ENCODE measurements at places on chromosomes 3 and 15.

DNA sequence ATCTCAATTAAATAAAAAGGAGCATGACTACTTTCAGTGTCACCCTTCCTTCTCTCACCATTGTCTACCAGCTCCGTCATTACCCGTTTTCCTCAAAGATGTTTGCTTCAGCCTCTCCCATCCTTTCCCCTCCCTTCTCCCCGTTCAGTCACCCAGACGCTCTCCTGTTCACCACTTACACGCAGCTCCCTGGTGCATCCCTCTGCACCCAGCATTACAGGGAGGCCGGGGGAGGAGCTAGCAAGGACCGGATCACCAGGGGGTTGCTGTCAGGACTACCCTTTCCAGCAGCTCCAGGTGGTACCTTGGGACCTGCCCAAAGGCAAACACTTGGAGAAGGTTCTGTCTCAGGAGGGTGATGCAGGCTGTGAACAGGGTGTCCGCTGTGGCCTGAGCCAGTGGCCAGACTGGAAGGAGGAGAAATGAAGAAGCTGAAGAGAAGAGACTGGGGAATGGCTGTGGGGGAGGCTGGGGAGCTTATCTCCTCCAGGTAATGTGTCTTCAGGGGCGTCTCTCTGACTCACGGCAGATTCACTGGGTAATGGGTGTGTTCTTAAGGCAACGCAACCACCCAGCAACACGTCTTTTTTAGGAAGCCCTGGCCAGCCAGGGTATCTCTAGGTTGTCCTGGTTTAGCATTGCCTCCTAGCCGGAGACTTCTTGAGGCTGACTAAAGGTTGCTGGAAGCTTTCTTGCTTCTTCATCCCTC lies 21.8 kb upstream of the BDH1 start:
- no peak overlapping the region for H3K27ac ChIP-seq
- H3K36me3 ChIP-seq = no peaks in the 10 kb centered on the region
- H3K27me3 ChIP-seq = peaks cover 20% of the 10 kb centered on the region

DNA sequence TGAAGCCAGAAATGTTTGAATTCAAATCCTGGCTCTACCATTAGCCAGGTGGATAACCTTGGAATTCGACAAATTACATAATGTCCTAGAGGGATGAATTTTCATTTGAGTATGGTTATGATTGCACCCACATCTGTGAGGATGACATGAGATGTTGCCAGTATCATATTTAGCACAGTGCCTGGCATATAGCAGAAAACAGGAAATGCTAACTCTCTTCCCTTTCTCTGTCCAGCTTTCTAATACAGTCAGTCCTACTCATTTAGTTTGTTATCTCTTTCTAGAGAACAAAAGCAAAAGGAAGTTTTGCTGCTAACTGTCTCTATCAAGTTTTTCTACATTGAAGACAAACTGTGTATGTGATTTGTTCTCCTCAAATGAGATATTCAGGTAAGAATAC lies 231.7 kb downstream of the CPNE4 start:
- no peaks in the 10 kb centered on the region for H3K36me3 ChIP-seq
- no peak for DNase-seq
- no peak overlapping the region for H3K4me3 ChIP-seq

DNA sequence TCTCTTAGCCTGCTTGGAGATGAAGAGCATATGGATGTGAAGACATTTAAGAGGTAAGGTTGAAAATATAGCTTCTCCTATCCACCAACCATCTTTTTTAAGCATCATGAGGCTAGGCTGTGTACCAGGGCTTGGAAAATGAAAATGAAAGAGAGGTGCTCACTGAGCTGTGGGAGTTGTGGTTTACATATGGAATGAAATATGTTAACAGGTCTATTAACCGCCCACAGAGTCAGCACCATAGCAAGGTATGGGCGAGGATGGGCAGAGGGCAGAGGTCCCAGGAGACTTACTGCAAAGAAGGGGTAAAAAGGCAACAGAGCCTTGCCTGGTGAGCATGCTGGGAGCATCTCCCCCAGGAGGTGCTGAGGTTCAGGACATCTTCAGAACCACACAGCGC lies 273.1 kb downstream of the GABRG3 start:
- H3K4me1 ChIP-seq = no peaks in the 10 kb centered on the region
- no peak overlapping the region for H3K27ac ChIP-seq
- H3K4me3 ChIP-seq = no peak overlapping the region
- no peaks in the 10 kb centered on the region for H3K36me3 ChIP-seq

DNA sequence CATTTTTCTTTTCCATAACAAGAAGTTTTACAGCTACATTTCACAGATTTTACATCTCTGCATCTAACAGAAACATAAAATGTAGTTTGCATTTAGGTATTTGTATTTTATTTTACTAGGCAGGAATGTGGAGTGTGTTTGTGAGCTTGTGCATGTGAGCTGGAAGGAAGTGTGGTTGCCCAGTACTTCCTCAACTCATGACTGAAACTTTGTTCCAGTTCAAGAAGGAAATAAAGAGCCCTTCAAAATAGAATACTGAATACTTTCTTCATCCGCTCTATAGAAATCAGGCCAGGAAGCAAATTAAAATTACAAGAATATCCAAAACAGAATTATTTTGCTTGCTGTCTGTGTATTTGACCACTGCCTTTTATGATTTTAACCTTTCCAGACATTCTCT lies 81.3 kb downstream of the CHL1 start:
- no peak for DNase-seq
- H3K4me3 ChIP-seq = no peak overlapping the region
- no peaks in the 10 kb centered on the region for H3K36me3 ChIP-seq
- H3K27me3 ChIP-seq = no peaks in the 10 kb centered on the region
- no peaks in the 10 kb centered on the region for H3K4me1 ChIP-seq
- peak overlapping the region; percentile 10 for H3K27ac ChIP-seq

DNA sequence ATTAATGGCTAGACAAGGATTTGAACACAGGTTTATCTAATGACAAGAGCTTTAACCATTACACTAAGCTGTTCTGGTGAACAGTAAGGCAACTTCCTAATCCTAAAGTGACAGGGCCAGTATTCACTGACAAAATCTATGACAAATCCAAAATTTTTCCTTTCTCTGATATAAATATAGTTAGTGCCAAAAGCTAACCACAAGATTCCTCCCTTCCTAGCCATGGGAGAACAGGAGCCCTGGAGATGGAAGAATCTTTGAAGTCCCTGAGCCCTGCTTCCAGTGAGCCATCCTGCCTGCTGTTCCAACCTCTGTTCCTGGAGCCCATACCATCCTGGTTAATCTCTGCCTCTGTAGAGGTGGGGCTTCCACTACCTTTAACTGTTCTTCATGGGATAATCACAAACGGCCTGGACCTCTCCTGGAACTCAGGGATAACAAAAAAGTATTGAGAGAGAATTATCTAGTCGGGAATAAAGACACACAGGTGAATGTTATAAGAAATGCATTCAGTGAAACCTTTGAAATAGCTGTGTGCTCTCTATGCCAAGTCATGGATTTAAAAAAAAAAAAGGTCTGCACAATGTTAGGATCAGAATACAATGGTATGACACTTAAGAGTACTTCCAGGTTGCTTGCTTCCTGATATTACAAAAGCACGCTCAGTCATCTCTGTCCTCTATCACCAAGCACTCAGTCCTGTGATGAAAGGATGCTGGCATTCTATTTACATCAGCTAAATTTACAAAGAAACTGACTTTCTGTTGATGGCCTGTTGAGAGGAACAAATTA lies 235.8 kb downstream of the SUCLG2 start:
- no peaks in the 10 kb centered on the region for H3K27me3 ChIP-seq
- no peak overlapping the region for H3K27ac ChIP-seq
- no peak overlapping the region for H3K4me3 ChIP-seq
- peaks cover 4% of the 10 kb centered on the region for H3K36me3 ChIP-seq

DNA sequence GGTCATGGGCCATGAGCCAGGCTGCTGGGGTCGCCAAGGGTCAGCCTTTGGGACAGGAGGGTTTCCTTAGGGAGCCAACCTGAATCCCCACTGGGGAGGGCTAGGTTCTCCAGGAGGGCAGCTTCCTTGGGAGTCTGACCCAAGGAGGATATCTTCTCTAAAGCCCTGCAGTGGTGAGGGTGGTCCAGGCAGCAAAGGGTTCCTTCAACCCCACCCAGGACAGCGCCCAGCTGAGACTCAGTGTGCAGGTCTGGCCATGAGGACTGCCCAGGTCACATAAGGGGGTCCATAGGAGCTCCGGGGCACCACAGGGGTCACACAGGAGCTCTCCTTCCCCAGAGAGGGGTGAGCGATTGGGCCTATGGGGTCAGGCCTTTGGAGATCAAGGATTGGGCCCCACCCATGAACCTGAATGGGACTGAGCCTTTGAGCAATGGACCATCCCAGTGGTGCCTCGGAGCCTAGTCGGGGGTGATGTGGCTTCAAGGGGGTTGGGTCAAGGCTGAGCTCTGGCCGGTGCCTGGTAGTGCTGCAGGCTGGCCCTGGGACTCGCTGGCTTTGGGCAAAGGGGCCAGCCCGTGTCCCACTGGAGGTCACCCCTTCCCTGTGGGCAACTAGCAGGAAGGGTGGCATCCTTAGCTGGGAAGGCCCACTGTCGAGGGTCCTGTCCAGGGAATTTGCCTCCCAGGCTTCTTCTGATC lies 216.5 kb downstream of the SNRPN start:
- no peaks in the 10 kb centered on the region for H3K27me3 ChIP-seq
- no peaks in the 10 kb centered on the region for H3K4me1 ChIP-seq
- no peak overlapping the region for H3K4me3 ChIP-seq

DNA sequence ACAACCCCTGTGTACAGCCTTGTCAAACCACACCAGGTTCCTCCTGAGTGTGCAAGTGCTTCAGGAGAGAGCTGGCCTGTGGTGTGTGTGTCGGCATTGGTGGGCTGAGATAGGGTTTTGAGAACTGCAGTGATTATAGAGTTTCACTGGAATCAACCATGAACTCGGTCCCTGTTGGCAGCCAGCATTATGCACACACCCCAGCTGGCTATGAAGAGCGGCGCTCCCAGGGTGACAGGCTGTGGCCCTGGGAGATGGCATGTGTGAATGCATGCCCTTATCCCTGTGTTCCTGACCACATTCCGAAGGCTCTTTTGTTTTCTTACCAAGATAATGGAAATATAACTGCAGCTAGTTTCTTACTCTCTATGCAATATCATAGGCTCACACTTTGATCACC lies 101.8 kb downstream of the SNRK start:
- H3K36me3 ChIP-seq = no peaks in the 10 kb centered on the region
- H3K4me1 ChIP-seq = peaks cover 36% of the 10 kb centered on the region
- no peak overlapping the region for H3K4me3 ChIP-seq
- H3K27ac ChIP-seq = peak overlapping the region; percentile 85

- DNase-seq = no peak
- H3K36me3 ChIP-seq = no peaks in the 10 kb centered on the region
- no peaks in the 10 kb centered on the region for H3K27me3 ChIP-seq
- H3K4me1 ChIP-seq = no peaks in the 10 kb centered on the region
These were observed 774.7 kb upstream of the NECTIN3 start for GRCh38 chr3:110296885-110297284.

DNA sequence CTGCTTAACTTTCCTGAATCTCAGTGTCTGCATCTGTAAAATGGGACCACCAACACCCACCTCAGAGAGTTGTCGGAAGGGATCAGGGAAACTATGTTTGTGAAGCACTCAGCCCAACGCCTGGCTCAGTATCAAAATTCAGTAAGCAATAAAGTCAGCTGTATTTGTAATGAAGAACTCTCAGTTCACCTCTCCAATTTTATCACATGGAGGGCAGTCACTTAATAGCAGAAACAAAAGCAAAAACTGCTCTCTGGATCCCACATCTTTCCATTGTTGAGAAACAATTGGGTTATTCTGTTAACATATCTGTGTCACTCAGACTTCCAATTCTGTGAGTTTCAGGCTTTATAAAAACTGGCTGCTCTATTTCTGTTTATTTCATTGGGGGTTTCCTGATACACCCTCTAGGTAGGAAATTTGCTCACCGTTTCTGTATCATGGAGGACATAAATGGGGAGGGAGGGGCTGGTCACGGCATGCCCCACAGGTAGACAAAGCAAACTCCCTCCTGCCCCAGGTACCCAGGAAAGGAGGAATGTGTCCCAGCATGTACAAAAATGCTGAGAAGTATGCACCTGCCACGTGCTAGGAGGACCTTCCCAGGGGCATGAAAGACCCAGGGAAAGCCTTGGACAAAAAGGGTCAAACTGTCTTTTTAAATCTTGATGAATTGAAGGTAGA lies 81.4 kb upstream of the LMOD3 start:
- peaks cover 10% of the 10 kb centered on the region for H3K4me1 ChIP-seq
- no peaks in the 10 kb centered on the region for H3K27me3 ChIP-seq
- H3K4me3 ChIP-seq = no peak overlapping the region
- DNase-seq = no peak

DNA sequence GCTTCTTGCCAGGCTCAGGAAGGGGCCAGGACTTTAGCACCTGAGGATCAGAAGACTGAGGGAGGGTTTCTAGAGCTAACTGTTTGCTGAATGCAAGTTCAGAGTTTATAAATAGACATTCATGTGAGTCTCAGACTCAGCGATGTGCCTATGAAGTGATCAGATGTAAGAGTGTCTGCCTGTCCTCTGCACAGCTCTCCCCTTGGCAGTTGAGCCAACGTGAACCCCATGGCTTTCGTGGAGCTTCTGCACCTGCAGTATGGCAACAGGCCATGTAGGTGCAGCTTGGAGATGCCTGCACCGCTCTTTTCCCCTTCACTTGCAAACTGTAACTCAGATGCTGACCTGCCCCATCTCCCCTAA lies 141.9 kb downstream of the CHDH start:
- H3K4me1 ChIP-seq = peaks cover 9% of the 10 kb centered on the region
- H3K27me3 ChIP-seq = peaks cover 5% of the 10 kb centered on the region
- H3K27ac ChIP-seq = no peak overlapping the region
- H3K4me3 ChIP-seq = no peak overlapping the region
- no peak for DNase-seq
- no peaks in the 10 kb centered on the region for H3K36me3 ChIP-seq

DNA sequence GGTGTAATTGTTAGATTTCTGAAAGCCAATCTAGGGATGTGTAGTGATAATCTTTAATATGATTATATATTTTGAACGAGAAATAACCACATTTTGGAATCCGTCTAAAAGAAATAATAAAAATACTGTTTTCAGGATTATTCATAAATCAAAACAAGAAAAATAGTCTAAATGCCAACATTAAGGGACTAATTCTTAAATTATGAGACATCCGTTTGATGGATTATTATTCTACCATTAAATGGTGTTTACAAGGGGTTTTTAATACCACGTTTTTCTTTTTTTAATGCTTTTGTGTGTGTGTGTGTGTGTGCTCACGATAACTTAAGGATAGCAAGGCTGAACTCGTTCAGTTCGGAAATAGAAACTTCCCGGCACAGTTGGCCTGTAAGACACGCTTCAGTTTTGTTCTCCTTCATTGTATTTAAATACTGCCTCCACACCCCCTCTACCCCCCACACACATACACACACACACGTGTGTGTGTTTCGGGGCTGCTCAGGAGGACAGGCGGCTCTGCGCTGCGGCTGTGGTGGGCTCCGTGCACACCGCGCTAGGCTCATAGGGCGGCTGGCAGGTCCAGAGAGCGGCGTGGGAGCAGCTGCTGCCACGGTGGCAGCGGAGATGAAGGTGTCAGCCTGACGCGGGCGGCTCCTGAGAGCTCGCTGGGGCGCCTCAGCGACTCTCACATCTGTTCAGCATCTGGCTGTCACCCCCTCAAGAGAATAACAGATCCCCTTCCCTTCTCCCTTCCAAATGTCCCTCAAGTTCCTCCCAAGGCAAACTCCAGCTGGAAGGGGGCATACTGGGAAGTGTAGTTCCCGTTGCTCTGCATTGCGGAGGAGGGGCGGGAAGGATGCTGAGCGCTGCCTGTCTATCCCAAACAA lies 23.0 kb upstream of the ANP32A start:
- no peak overlapping the region for H3K27ac ChIP-seq
- peak overlapping the region; percentile 52 for H3K4me3 ChIP-seq
- H3K36me3 ChIP-seq = peaks cover 2% of the 10 kb centered on the region
- peaks cover 10% of the 10 kb centered on the region for H3K4me1 ChIP-seq

- H3K36me3 ChIP-seq = no peaks in the 10 kb centered on the region
- no peak for DNase-seq
- peaks cover 6% of the 10 kb centered on the region for H3K4me1 ChIP-seq
- no peak overlapping the region for H3K27ac ChIP-seq
- no peak overlapping the region for H3K4me3 ChIP-seq
- no peaks in the 10 kb centered on the region for H3K27me3 ChIP-seq
These were observed 49.2 kb downstream of the HDGFL3 start for GRCh38 chr15:83158393-83158792.
